Thoracic aorta endothelial cell (primary cell): ENCODE measurements at places on chromosomes 13 and 19. TPM values are rescaled to one million over a fixed set of nuclear protein-coding genes. Genes with fewer than 3 reads are reported as not detected.

Gene TEX101
- not detected in 2 replicates for total RNA-seq

Gene SETDB2
- 3.9 and 5.2 TPM in 2 replicates for total RNA-seq

Gene CPAMD8
- total RNA-seq, result 0.22 and 0.66 TPM in 2 replicates

Gene ZNF667
- 3.4 and 4.1 TPM in 2 replicates for total RNA-seq

Gene CLIP3
- total RNA-seq, result 4.3 and 6.6 TPM in 2 replicates

Gene LGI4
- not detected in 2 replicates for total RNA-seq

Gene ZNF71
- 7.8 and 8.9 TPM in 2 replicates for total RNA-seq

Gene APOC4
- not detected in 2 replicates for total RNA-seq

Gene STAP2
- total RNA-seq, result 3.6 and 6.2 TPM in 2 replicates

Gene ATP1A3
- 0.07 and 0.13 TPM in 2 replicates for total RNA-seq

Gene MEF2B
- total RNA-seq, result 0.13 TPM in 1 of 2 replicates, not detected in the other

Gene GRIN3B
- total RNA-seq, result 0.43 and 0.80 TPM in 2 replicates

Gene TMEM190
- total RNA-seq, result not detected in 2 replicates

Gene KLK6
- 0.14 TPM in 1 of 2 replicates, not detected in the other for total RNA-seq

Gene PTPRH
- total RNA-seq, result 0.22 and 0.53 TPM in 2 replicates

Gene FCHO1
- total RNA-seq, result 0.93 and 1.7 TPM in 2 replicates

Gene CACNG6
- total RNA-seq, result 1.0 and 1.9 TPM in 2 replicates

Gene GFY
- total RNA-seq, result not detected in 2 replicates

Gene ERICH6B
- total RNA-seq, result not detected in 2 replicates

Gene GZMM
- total RNA-seq, result not detected in 2 replicates

Gene CFD
- 1.1 and 2.3 TPM in 2 replicates for total RNA-seq

Gene CYP2B6
- total RNA-seq, result not detected in 2 replicates
